ENCODE measurements at places on chromosomes 1 and 21.

DNA sequence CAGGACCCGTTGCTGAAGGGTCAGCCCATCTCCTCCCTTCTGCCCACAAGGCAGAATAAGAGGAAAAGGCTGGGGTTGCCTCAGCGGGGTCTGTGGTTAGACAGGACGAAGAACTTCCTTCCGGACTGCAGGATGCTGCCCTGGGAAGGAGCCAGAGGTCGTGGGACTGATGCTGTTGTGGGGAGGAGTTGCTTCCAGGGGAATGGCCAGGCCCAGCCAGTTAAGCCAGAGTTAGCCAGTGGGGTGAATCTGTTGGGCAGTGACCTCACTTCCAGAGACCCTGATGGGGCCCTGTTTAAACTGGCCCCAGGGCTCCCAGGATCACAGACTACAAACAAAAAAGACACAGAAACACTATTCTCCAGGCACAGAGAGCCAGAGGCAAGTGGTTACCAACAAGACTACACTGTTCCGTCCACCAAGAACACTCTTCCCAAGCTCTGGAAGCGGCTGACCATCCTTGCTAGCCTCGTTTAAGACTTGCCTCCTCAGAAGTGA, 13.0 kb downstream of the FAM229A start:
- no peak for DNase-seq

DNA sequence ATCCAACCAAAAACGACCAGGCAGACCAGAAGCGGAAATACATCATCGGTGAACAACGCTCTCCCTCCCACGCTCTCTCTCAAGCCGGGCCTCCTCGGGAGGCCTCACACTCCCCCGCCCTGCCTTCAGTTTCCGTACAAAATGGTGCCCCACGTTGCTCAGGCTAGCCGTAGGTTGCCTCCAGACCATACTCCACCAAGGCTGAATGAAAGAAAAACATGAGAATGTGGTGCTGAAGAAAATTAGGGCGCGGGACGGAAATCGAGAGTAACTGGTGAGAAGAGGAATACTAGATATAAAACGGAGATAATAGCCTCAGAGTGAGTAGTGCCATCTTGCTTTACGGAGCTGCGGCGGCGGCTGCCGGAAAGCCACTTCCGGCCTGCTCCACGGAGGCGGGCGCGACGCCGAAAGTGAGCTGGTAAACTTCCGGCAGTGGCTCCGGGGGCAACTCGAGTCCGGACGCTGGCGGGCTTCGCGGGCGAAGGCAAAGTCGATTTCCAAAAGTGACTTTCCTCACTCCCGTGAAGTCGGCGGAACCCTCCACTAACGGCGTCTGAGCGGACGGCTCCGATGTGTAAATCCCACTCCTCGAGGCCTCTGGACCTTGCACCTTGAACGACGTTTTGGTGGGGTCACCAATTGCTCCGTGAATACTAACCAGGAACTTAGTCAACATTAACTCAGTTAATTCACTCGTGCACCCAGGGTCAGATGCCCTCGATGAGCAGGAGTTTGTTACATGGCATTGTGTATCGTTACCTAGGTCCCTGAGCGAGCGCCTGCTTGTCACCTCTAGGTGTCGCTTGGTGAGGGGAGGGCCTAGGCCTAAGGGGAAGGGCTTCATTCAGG, at the start of gene SH3BP5L:
Gene SH3BP5L (minus strand): TSS at position 7 of the 852 bp plus-strand sequence. CDS start 980 bp downstream, outside the sequence.
- peak; percentile 71 for DNase-seq

DNA sequence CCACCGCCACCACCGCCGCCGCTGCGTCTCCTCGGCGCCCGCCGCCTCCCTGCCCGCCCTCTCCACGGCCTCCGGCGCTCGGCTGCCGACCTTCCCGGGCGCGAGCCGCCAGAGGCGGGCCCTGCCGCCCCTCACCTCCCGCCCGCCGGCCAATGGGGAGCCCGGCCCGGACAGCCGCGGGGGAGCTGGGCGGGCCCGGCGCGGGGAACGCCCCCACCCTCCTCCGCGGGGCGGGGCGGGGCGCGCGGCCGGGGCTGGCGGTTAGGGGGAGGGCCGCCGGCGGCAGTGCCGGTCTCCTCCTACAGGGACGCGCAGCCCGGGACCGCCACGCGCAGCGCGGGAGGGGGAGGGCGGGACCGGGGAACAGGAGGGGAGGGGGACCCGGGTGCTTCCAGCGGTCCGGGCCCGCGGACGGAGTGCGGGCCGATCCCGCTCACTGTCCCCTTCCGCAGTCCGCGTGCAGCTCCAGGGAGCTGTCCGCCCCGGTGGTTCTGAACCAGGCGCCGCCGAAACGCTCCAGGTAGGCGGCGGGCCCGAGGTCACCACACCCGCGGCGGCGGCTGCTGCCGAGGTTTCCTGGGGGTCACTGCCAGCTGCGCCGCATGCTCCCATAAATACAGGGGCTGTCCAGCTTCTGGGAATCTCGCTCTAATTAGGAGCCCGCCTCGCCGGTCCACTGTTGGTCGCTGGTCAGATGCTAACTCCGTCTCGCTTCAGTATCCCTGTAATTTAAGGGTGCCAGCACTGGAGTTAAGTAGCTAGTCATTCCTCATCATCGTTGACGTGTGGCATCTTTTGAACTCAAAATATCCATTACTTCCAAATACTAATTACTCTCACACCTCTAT, at the start of gene PGBD5:
Gene PGBD5 (minus strand): TSS at position 87 of the 848 bp plus-strand sequence. CDS start 404 bp downstream, outside the sequence.
- DNase-seq: no peak

- peak; percentile 89 for DNase-seq
These were observed 42.4 kb downstream of the CTNNBIP1 start for GRCh38 chr1:9867408-9868243.

DNA sequence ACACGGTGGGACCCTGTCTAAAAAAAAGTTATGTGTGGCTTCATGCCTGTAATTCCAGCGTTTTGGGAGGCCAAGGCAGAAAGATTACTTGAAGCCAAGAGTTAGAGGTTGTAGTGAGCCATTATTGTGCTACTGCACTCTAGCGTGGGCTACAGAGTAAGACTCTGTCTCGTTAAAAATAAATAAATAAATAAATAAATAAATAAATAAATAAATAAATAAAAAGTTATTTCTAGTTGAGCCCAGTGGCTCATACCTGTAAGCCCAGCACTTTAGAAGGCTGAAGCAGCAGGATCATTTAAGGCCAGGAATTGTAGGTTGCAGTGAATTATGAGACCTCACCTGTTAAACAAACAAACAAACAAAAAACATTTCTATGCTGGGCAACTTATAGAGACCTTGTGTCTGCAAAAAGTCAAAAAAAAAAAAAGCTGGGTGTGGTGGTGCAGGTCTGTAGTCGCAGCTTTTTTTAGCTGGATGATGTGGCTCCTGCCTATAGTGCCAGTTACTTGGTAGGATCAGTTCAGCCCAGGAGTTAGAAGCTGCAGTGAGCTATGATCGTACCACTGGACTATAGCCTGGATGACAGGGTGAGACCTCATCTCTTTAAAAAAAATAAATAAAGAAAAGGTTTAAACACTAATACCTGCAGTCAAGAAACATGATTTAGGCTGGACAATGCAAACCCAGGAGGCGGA, 25.6 kb downstream of the GON4L start:
- no peak for DNase-seq

GRCh38 chr1:221344693-221345092, 397.2 kb downstream of the DUSP10 start:
- DNase-seq: no peak

- no peak for DNase-seq
These were observed 4.2 kb downstream of the VWA1 start for GRCh38 chr1:1439546-1440261.

GRCh38 chr1:39003281-39003680, 12.2 kb downstream of the AKIRIN1 start:
- DNase-seq: no peak

GRCh38 chr1:244713332-244713731, 60.4 kb downstream of the DESI2 start:
- DNase-seq: no peak

Data from activated CD4-positive, CD25-positive, alpha-beta regulatory T cell (primary cell).